Myocyte (in vitro differentiated cells): ENCODE measurements at places on chromosomes 4 and X.
A peak's percentile ranks its signal among the peaks of the same experiment; 100 is the strongest.

DNA sequence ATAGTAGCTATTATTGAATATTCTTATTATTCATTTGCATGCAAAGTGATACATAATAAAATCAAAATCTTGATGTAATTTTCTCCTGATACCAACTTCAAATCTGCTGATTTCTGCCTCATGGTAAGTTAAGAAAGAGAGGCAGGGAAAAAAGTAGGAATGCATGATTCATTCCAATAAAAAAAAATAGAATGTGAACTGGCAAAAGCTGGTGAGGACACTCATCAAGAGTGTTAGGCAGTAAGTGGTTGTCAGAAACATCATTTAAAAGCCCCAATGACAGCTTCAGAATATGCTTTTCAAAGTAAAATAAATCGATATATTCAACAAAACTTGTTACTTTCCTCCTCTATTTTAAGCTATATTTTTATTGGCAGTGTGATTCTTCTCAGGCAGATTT is 979.1 kb downstream of the TECRL start:
- DNase-seq, result no peak

DNA sequence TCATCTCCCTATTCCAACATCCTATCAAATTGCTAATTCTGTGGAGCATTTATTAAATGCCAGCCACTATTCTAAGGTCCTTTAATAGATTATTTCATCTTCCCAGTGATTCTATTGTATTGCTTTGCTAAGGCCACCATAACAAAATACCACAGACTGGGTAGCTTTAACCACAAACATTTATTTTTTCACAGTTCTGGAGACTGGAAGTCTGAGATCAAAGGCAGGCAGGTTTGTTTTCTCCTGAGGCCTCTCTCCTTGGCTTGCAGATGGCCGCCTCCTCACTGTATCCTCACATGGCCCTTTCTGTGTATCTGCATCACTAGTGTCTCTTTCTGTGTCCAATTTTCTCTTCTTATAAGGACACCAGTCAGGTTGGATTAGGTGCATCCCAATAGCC is 64.5 kb downstream of the CPE start:
- DNase-seq, result no peak

GRCh38 chr4:114378305-114378903 is 220.2 kb upstream of the UGT8 start:
- DNase-seq, result peak; percentile 63

GRCh38 chr4:101224358-101225218 is 122.7 kb downstream of the PPP3CA start:
- DNase-seq, result peak; percentile 30

- DNase-seq, result no peak
These were observed 24.8 kb upstream of the GAB1 start for GRCh38 chr4:143311924-143312323.

- no peak for DNase-seq
These were observed 31.3 kb upstream of the ALG13 start for GRCh38 chrX:111649638-111650037.

- no peak for DNase-seq
These were observed 428.9 kb upstream of the GNPDA2 start for GRCh38 chr4:45155081-45155777.

DNA sequence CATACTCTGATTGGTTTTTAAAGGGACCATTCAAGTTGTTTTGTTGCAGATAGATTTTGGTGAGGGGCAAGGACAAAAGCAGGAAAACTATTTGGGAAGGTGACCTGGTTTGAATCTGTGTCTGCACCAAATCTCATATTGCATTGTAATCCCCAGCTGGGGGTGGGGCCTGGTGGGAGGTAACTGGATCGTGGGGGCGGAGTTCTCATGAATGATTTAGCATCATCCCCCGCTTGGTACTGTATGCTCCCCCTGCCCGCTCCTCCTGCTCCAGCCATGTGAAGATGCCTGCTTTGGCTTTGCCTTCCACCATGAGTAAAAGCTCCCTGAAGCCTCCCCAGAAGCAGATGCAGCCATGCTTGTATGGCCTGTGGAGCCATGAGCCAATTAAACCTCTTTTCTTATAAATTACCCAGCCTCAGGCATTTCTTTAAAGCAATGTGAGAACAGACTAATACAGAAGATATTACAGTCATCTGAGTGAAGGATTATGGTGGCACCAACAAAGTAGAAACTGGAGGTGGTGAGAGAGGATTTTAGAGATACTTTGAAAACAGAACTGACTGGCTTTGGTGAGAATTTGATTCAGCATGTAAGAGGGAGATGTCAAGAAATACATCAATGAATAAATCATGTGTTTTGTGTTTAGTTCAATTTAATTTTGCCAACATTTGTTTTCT is 14.4 kb downstream of the IL21 start:
- DNase-seq, result no peak

DNA sequence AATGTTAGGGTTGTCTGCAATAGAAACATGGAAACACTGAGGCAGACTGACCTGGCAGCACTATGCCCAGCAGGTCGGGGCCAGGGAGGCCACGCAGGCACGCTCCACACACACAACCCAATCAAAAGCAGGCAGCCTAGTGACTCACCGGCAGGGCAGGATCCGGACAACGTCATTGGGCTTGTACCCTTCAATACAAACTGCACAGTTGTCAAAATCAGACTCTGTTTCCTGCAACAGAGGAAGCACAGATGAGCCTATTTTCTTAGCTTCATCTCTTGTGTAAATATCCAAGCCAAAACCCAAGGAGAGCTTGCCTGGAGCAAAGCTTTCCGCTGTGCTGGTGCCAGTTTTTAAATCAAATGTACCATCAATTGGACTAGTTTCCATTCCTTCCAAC is 185.8 kb downstream of the RNF150 start:
- no peak for DNase-seq

DNA sequence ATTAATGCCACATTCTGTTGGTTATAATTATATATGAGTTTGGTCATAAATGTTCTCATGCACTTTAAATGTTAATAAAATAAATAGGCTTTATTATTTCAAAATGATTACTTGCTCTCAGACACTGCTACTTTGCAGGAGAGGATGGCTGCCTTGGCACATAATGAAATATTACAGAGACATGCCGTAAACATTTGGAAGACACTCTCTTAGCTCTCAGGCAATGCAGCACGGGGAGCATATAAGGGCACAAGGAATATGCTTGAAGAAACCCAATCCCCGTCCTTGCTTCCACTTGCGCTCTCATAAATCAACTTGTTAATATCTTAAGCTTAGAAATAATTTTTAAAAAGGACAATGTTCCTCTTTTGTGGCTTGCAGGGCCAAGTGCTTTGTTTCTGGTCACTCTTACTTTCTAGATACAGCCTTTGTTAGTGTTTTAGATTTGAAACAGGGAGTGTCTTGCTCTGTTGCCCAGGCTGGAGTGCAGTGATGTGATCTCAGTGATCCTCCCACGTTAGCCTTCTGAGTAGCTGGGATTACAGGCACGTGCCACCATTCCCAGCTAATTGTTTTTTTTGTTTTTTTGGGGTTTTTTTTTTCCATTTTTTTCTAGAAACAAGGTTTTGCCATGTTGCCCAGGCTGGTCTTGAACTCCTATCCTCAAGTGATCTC is 445.0 kb downstream of the SPRY1 start:
- no peak for DNase-seq

DNA sequence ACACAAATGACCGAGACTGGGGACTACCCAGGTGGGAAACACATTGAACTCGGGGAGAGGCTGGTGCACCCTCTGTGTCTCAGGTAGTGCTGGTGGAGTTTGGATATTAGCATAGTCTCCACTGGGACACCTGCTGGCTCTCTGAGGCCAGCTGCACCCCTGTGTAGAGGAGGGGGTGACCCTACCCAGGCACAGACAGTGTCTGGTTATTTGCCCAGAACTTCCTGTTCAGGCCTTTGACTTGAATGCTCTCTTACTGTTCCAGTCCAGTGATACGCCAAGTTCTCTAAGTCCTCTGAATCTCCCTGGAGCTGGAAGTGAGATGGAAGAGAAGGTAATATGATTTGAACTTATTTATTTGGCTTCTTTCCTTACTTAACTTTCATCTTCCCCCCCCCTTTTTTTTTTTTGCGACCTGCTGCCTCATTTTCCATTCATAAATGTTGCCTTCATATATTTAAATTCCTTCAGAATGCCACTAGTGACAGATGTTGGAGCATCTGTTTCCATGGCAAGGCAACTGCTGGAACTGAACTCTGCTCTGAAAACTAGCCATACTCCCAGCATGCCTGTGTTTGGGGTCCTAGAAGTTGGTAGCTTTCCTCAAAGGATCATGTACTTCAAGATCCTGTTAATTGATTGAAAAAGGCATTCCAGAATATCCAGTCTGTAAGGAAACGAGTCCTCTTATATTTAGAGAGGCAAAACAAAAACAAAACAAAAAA is 76.7 kb downstream of the AASDH start:
- no peak for DNase-seq

GRCh38 chr4:126992910-126993309 is 639.8 kb upstream of the INTU start:
- peak; percentile 14 for DNase-seq

DNA sequence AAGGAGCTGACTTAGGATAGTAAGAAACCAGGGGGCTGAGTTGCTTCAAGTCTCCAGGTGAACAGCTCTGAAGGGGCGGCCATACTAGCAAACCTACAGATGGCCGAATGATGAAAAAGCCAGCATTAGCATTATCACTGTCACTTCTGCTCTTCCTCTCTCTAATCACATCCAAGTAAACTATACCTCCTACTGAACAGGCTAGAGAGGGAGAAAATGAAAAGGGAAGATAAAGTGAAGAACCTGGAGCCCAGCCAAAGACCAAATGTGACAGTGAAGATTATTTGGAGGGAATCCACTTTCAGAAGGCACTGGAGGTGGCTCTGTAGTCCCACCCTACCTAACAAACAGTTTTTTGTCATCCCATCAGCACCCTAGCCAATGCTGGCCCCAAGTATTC is 50.4 kb upstream of the PRPS1 start:
- DNase-seq, result no peak

- no peak for DNase-seq
These were observed 6.0 kb upstream of the ASB11 start for GRCh38 chrX:15321447-15321846.

GRCh38 chrX:50707405-50707804 is 106.6 kb downstream of the SHROOM4 start:
- DNase-seq, result no peak

DNA sequence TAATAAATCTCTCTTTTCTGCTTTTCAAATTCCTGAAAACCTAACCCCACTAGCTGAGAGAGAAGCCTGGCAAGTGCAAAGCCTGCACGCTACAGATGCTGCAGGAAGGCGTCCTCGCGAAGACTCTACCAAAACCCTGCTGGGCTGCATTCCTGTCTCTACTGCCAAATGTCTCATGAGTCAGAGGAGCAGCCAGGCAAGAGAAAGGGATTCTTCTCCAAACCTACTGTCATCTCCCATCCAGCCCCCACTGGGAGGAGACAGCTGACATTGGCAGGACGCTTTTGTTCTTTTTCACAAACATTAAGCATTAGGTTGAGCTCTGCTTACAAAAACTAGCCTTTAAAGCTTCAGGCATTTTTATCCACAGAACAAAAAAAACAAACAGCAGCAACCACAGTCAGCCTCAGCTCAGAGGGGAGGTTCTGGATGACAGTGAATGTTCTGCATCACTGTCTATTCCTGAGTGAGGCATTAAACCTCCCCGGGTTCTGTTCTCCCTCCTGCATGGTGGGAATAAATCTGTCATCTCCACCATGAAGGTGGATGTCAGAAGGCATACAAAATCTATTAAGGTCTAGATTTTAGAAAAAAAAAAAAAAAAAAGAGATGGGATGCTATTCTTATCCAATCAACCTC is 18.0 kb downstream of the CRMP1 start:
- DNase-seq, result peak; percentile 84

DNA sequence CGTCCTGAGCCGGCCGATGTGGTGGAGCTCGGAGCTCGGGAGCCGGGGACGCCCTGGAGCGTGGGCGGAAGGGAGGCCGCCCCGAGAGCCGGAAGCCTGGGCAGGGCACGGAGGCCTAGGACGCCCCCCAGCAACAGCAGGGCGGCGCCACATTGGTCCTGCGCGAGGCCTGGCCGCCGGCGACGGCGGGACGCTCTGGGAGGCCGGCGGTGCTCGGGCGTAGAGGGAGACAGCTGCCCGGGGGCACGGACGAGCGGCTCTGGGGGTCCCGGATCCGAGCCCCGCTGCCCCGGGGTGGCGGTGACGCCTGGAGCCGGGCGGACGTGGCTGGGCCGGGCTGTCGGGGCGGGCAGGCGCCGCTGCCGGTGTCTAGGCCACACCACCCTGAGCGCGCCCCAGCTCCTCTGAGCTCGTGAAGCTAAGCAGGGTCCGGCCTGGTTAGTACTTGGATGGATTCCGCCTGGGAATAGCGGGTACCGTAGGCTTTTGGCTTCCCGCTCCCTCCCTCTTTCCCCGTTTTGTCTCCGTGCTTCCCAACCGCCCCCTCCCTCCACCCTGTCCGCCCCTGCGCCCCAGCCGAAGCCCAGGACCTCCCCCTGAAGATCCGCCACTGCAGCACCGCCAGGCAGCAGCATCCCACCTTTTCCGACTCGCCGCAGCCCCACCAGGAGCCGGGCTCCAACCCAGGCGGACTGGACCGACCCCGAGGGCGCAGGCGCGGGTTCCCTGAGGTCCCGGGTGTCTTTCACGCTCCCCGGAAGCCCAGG is 12.1 kb downstream of the FRG2 start:
- no peak for DNase-seq

DNA sequence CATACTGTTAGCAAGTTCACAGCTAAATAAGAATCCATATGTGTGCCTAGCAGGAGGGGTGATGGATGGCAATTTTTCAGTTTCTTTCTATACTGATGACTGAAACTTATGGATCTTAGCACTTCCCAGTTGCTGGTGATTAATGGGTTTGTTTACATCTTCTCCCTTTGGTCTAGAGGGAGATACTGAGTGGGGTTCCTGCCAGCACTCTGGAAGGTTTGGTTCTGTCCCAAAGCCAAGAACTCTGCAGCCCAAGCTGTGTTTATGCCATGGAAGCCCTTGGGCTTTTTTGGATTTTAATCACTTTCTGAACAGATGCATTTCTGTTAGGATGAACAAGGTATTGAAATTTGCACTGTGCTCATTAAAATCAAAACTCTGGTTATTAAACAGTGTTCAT is 43.5 kb downstream of the DDIT4L start:
- DNase-seq, result no peak

DNA sequence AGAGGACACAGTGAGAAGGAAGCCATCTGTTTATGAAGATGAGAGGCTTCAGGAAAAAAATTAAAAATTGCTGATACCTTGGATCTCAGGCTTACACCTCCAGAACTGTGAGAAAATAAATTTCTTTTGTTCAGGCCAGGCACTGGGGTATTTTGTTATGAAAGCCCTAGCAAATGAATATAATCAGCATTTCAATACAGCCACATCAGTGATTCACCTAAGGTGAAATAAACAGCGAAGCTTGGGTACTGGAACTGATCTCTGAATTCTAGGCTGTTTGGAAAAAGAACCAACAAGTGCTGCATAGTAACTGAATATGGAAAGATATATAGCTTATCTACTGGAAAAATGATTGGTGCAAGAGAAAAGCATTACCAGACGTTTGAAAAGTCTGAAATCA is 88.5 kb downstream of the PDS5A start:
- DNase-seq, result no peak

GRCh38 chrX:66680451-66680850 is 41.6 kb upstream of the EDA2R start:
- DNase-seq, result no peak

DNA sequence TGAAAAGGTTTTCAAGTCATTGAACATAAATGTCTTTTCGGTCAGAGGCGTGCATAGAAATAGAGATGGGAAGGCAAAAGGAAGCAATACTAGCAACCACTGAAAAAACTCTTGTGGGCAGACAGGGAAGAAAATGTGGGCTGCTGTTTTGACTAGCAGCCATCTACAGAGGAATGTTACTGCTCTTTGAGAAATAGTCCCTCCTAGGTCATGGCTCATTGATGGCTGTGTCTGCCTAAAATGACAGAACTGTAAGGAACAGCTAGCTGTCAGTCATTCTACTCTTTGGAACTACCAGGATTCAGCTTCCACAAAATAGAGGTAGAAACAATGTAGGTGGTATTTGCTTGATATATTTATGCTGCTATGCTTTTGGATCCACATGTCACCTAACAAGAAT is 26.9 kb upstream of the TMPRSS11B start:
- DNase-seq, result peak; percentile 32
